Muscle of leg (tissue), 16 donors: ENCODE measurements at places on chromosomes 5 and 9. TPM values are rescaled to one million over a fixed set of nuclear protein-coding genes. Genes with fewer than 3 reads are reported as not detected.

GRCh38 chr5:124110942-124111341, 599.0 kb downstream of the CSNK1G3 start:
- H3K27ac ChIP-seq, result no peak overlapping the region
- no peak overlapping the region for H3K4me3 ChIP-seq
- no peaks in the 10 kb centered on the region for H3K27me3 ChIP-seq
- no peaks in the 10 kb centered on the region for H3K36me3 ChIP-seq

GRCh38 chr5:28104080-28104479, 1065.7 kb upstream of the CDH9 start:
- no peak for DNase-seq
- H3K4me1 ChIP-seq, result no peaks in the 10 kb centered on the region
- no peaks in the 10 kb centered on the region for H3K27me3 ChIP-seq
- H3K36me3 ChIP-seq, result no peaks in the 10 kb centered on the region
- H3K27ac ChIP-seq, result no peak overlapping the region
- no peak overlapping the region for H3K4me3 ChIP-seq

PCDHA1 gene
- not detected for polyA plus RNA-seq

- no peaks in the 10 kb centered on the region for H3K27me3 ChIP-seq
- no peak for DNase-seq
- no peak overlapping the region for H3K27ac ChIP-seq
- no peak overlapping the region for H3K4me3 ChIP-seq
- H3K4me1 ChIP-seq, result no peaks in the 10 kb centered on the region
Measured at GRCh38 chr9:125854553-125855275, 107.5 kb downstream of the PBX3 start.

GTF2H2C gene
- 36.6 TPM for polyA plus RNA-seq

PAPPA gene
- 1.5 TPM for polyA plus RNA-seq

DNA sequence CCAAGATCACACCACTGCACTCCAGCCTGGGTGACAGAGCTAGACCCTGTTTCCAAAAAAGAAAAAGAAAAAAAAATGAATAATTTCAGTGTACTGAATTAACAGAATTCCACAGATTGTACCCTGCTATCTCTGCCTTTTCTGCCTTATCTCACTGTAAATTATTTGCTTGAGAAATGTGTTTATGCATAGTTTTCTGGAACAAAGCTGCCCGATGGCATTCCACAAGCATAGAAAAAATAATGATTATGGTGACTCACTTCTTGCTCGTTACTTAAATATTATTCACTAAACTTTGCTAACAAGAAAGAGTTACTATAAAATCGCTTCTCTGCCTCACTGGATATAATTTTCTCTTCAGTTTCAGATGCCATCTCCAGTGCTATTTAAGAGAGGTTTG, 88.7 kb upstream of the FAM169A start:
- no peaks in the 10 kb centered on the region for H3K4me1 ChIP-seq
- no peaks in the 10 kb centered on the region for H3K27me3 ChIP-seq
- DNase-seq, result no peak
- H3K4me3 ChIP-seq, result no peak overlapping the region
- no peaks in the 10 kb centered on the region for H3K36me3 ChIP-seq
- H3K27ac ChIP-seq, result no peak overlapping the region

DNA sequence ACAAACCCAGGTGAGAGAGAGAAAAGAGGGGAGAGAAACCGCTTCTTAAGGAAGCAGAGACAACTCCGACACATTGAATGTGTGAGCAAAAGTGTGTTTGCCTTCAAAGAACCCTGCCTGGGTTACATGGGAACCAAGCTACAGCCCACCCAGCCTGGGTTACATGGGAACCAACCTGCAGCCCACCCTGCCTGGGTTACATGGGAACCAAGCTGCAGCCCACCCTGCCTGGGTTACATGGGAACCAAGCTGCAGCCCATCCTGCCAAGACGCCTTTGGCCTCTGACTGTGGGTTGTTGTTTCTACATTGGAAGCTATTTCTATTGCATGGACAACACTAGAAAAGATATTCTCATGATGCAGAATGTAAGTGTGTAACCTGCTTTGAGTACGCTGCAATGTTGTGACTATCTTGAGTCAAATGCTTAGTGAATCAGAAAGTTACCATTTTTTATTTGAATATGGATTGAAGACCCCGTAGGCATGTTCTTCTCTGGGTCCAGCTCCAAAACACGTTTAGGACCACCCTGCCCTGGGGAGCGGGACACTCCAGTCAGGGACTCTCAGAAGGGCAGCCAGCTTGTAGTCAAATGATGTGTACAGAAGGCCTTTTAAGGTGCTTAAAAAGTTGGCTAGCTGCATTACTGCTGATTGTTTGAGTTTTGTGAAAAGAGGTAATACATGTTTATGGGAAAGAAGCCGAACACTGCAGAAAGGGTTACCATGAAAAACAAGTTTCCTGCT, 39.1 kb upstream of the UNC5A start:
- H3K27me3 ChIP-seq, result peaks cover 30% of the 10 kb centered on the region
- no peak overlapping the region for H3K4me3 ChIP-seq
- H3K36me3 ChIP-seq, result no peaks in the 10 kb centered on the region
- H3K4me1 ChIP-seq, result no peaks in the 10 kb centered on the region
- no peak for DNase-seq

DNA sequence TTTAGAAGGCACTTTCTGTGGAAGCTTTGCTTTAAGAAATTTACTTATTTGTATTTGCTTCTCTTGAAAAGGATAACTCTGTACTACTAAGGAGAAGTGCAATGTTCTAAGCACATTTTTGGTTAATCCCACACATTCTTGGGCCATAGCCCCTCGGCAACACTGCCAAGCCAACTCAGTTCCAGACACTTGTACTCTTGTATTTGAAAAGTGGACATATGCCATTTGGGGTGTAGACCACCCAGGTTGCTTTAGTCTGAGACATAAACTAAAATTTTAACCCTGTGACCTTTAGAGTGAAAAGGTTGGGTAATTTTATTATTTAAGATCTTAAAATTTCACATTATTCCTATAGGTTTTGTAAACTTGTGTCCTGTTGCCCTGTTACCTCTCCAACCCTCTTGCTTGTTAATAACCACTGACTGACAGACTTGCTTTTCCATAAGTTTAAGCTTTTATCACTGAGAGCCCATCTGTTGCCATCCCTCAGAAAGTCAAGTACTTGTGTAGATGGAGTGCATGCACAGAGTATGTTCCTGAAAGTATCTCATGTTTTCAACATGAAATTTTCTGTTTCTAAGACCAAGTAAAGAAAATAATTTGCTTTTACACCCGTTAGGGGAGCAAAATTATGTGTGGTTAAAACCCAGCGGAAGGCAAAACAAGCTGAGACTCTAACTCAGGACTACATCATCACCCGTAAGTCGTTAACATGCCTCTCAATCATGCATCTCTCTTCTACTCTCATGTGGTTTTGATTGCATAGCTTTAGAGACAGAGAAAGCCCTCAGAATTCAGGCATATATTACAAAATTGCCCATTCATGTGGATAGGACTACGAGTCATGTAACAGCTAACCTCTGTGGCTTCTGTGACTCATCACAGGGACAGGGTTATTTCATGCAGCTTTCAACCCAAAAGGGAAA, 117.3 kb downstream of the GDNF start:
- peaks cover 9% of the 10 kb centered on the region for H3K36me3 ChIP-seq
- no peaks in the 10 kb centered on the region for H3K27me3 ChIP-seq
- no peak overlapping the region for H3K27ac ChIP-seq

DNA sequence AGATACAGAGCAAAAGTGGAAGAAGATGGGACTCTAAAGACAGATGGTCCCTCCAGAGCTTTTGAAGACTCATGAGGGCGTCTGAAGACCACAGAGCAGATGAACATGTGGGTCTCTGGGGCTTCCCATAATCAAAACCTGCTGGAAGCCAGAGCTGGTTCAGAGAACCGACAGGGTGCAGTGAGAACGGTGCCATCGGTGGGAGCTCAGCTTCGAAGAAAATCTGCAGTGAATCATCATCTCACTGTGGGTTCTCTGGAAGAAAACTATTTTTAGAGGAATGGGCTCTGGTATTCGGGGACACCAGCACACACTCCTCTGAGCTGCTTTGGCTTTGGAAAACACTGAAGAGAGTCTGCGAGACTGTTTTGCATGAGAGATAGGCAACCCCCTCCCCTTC, 222.4 kb upstream of the PANK3 start:
- no peak for DNase-seq
- no peaks in the 10 kb centered on the region for H3K36me3 ChIP-seq
- no peak overlapping the region for H3K27ac ChIP-seq
- H3K4me3 ChIP-seq, result no peak overlapping the region
- H3K4me1 ChIP-seq, result peaks cover 6% of the 10 kb centered on the region

SEMA5A gene
- polyA plus RNA-seq, result 26.1 TPM

DNA sequence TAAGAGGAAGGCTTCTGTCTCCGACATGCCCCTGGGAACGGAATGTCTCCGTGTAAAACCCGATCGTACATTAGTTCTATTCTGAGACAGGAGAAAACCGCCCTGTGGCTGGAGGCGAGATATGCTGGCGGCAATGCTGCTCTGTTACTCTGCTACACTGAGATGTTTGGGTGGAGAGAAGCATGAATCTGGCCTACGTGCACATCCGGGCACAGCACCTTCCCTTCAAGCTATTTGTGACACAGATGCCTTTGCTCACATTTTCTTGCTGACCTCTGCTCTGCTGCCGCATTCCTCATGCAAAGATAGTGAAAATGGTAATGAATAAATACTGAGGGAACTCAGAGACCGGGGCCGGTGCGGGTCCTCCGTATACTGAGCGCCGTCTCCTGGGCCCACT, 2.2 kb upstream of the DPP7 start:
- no peak overlapping the region for H3K27ac ChIP-seq
- peaks cover 14% of the 10 kb centered on the region for H3K4me1 ChIP-seq
- no peak for DNase-seq
- no peak overlapping the region for H3K4me3 ChIP-seq
- H3K27me3 ChIP-seq, result peaks cover 23% of the 10 kb centered on the region

CA9 gene
- polyA plus RNA-seq, result 0.75 TPM

DIPK1B gene
- 20.0 TPM for polyA plus RNA-seq

DNA sequence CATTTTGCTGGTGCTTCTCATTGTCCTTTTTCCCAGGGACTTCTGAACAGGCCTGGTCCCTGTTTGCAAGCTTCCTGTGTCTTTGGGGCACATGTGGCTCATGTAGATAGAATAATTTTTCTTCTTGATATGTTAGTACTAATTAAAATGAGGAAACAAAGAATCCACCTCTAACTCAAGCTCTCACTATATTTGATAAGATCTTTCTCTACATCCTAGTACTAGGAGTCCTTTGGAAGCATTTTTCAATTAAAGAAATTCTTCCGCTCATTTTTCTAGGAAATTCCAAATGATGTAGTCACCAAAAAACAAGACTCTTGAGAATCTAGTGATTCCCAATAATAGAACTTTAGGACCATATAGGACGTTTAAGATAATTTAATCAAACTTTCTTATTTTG, 165.3 kb downstream of the SEC61B start:
- no peaks in the 10 kb centered on the region for H3K36me3 ChIP-seq
- no peak overlapping the region for H3K27ac ChIP-seq
- peaks cover 10% of the 10 kb centered on the region for H3K4me1 ChIP-seq
- no peak overlapping the region for H3K4me3 ChIP-seq

PROB1 gene
- 36.9 TPM for polyA plus RNA-seq

TLE1 gene
- polyA plus RNA-seq, result 52.4 TPM

IL4 gene
- polyA plus RNA-seq, result not detected

PLCXD3 gene
- polyA plus RNA-seq, result 0.07 TPM

DNA sequence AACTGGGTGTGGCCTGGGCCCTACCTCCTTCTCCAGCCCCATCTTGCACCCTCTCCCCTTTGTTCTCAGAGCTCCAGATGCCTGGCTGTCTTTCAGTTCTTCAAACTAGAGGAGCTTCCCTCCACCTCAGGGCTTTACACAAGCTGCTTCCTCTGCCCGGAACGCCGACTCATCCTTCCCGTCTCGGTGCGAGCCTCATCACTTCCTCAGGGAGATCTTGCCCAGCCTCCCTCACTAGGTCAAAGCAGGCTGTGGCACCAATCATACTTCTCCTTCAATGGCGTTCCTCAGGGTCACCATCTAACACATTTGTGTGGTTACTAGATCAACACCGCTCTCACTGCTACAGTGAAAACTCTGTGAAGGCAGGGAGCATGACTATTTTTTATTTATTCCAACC, 56.2 kb upstream of the ZSWIM6 start:
- no peaks in the 10 kb centered on the region for H3K27me3 ChIP-seq
- H3K4me1 ChIP-seq, result peaks cover 4% of the 10 kb centered on the region
- no peaks in the 10 kb centered on the region for H3K36me3 ChIP-seq
- no peak overlapping the region for H3K4me3 ChIP-seq
- DNase-seq, result peak; percentile 80

IL7R gene
- polyA plus RNA-seq, result 0.87 TPM

DNA sequence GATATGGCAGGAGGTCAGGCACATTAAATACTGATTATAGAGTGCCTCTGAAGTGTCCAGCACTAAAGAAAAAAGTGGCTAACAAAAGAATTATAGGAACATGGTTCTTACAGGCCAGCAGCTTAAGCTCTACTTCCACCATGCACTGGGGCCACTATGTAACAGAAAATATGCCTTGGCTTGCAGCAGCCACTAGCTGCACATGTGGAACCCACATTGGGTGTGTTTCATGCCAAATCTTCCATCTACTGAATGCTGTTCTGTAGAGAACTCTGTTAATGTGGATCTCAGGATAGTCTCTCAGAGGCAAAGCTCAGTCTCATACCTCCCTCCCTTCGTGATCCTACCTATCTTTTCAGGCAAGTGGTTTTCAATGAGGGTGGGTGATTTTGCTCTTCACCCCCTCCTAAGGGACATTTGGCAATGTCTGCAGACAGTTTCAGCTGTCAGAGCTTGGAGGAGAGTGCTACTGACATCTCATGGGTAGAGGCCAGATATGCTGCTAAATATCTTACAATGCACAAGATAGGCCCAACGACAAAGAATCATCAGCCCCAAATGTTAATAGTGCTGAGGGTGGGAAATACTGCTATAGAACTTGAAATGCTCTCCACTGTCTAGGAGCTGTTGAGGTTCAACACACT, 218.9 kb downstream of the TARS1 start:
- no peaks in the 10 kb centered on the region for H3K27me3 ChIP-seq
- DNase-seq, result no peak
- H3K4me1 ChIP-seq, result no peaks in the 10 kb centered on the region
- no peak overlapping the region for H3K4me3 ChIP-seq

ELAVL2 gene
- polyA plus RNA-seq, result 5.6 TPM

GRCh38 chr5:93676704-93677103, 64.7 kb downstream of the POU5F2 start:
- no peaks in the 10 kb centered on the region for H3K36me3 ChIP-seq
- H3K27ac ChIP-seq, result no peak overlapping the region
- H3K27me3 ChIP-seq, result no peaks in the 10 kb centered on the region
- DNase-seq, result peak; percentile 14
- no peak overlapping the region for H3K4me3 ChIP-seq
- peaks cover 8% of the 10 kb centered on the region for H3K4me1 ChIP-seq

- no peaks in the 10 kb centered on the region for H3K36me3 ChIP-seq
- H3K27me3 ChIP-seq, result no peaks in the 10 kb centered on the region
- H3K27ac ChIP-seq, result no peak overlapping the region
- H3K4me3 ChIP-seq, result no peak overlapping the region
- no peaks in the 10 kb centered on the region for H3K4me1 ChIP-seq
- DNase-seq, result peak; percentile 70
Measured at GRCh38 chr9:73023025-73023541, 70.2 kb upstream of the ALDH1A1 start.
